T-helper 22 cell (primary cell): ENCODE measurements at places on chromosomes 7 and 10.
A peak's percentile ranks its signal among the peaks of the same experiment; 100 is the strongest.

DNA sequence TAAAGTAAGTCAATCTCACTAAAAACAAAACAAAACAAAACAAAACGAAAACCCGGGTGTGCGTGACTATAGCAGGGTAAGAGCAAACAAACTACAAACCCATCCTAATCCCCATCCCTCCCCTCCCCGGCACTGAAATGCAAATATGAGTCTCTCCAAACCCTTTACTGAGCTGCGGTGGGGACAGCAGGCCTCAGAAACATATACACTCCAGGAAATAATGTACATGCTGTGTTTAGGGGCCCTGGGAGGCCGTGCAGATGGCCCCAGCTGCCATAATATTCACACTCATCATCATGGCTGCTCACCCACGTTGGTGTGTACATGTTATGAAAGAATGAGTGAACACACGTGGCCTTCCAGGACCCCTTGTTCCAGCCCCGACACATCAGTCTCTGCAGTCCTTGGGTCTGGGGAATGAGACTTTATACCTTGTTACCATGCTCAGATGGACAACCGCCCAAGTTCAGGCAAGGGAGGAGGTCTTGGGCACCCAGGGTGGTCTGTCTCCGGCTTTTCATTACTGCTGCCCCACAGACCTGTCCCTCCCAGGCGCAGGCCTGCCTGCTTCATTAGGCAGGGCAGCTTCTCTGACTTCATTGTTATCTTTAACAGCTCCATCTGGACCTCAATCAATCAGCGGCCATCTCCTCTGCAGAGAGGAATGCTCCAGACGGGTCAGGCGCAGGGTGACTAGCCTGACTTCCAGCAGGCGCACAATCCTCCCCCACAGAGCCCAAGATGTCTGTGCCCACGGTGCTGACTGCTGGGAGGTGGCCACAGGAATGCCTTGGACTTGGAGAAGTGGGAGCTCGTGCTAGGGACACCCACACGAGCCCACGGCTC is 20.6 kb downstream of the HSPA12A start:
- no peak for DNase-seq

DNA sequence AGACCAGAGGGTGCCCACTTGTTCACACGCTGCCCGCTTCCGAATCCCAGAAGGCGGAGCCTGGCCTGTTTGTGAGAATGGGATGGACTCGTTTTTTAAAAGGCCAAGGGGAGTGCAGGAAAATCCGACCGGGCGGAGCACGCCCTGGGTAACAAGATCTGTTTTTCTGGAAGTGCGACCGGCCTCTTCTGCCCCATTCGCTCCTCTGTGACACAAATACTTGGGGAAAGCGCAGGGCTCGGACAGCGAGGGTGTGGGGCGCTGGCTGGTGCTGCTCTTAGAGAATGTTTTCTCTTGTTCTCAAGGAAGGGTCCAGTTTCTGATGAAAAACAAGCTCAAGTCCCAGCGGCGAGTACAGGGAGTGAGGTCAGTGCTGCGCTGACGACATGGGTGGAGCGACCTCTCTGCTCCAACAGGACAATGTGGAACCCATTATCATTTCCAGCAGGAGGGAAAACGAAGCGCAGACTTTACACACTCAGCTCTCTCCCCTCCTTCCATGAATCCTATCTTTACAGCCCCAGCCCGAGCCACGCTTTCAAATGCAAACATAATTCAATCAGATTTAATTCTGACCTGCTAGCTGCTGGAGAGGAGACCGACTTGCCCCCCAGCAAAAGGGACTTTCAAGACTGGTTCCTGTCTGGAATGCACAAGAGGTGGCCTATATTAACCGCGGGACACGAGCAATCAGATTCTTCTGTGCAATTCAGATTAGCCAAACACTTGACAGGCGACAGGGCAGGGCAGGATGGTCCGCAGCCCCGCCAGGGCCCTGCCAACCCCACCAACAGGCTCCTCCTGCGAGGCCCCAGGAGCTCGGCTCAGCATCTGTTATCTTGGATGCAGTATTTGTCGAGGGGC is 1.1 kb downstream of the RADIL start:
- DNase-seq: no peak

DNA sequence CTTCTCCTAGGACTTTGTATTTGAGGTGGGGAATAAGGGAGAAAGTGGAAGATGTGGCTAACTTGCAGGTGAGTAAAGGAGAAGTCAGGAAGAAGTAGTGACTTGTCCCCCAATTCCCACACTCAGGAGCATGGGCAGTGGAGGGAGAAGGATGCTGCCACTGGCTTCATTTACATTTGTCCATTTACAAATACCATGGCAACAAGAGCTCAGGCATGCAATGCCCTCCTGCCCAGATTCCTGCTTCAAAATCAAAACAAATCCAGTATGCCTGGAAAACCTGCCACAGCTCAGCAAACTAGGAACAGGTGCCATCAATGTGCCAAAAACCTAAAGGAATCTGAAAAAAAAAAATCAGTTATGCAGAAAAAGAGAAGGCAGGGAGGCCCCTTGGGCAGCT is 139.9 kb downstream of the KCNMA1 start:
- DNase-seq: no peak

GRCh38 chr7:684416-684815 is 42.1 kb upstream of the DNAAF5 start:
- DNase-seq: no peak

DNA sequence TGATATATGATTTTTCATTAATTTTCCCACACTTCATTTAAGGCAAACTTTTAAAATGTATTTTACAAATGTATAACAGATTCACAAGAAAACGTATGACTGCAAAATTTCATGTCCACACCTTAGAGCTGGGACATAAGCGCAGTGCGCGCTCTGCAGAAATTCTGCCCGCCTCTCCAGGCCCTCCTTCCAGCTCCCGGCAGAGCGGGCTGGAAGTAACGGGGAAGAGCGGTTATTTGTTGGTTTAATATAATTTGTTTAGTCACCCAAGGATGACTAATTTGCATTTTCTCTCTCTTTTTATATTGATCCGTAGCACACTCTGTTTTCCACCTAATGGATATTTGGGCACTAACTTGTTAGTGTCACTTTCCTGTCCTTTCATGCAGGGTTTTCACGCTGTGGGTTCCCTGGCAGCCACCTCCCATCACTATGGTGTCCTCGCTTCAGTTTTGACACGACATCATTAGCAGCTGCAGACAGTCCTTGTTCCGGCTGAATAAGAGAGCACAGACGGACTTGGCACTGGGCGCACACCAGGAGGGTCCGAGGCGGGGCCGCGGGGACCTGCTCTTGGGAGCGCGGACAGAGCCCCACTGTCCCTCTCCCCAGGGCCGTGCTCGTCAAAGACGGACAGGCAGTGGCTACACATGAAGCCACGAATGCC is 129.2 kb upstream of the SEC61G start:
- no peak for DNase-seq

GRCh38 chr7:139384611-139385010 is 24.9 kb downstream of the LUC7L2 start:
- no peak for DNase-seq

GRCh38 chr10:89644691-89644966 is 413 bp downstream of the PANK1 start:
- no peak for DNase-seq

- no peak for DNase-seq
Measured at GRCh38 chr7:16399265-16399831, 22.0 kb downstream of the CRPPA start.

DNA sequence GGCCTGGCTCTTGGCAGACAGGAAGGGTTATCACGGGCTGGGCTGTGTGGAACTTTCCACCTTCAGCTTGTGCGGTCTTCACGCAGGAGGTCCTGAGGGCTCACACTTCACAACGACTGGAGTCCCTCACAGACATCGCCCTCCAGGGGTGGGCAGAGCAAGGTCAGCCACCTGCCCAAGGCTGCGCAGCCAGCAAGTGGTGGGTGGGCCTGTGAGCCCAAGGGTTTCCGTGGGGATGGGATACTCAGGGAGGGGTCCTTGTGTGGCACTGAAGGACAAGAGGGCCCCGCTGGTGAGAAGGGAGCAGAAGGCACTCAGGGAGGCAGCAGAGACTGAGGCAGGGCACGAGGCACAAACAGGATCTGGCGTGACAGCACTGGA is 22.0 kb downstream of the PDIA4 start:
- no peak for DNase-seq

DNA sequence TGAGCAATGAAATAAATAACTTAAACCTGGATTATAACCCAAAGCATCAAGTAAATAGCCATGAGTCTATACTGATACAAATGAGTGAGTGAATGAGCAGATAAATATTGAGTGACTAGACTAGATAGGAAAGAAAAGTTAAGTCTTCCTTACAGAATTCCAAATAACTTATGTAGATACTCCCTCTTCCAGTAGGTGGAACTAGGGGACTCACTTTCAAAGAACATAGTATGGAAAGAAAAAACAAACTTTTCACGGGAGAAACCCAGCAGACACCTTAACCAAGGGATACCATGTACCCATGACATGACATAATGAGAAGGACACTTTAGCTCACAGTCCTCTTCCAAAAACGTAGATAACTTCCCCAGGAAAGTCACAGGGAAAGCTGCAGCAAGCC is 32.2 kb downstream of the CSGALNACT2 start:
- no peak for DNase-seq

- no peak for DNase-seq
Measured at GRCh38 chr7:26603631-26604030, 260.8 kb downstream of the SKAP2 start.

DNA sequence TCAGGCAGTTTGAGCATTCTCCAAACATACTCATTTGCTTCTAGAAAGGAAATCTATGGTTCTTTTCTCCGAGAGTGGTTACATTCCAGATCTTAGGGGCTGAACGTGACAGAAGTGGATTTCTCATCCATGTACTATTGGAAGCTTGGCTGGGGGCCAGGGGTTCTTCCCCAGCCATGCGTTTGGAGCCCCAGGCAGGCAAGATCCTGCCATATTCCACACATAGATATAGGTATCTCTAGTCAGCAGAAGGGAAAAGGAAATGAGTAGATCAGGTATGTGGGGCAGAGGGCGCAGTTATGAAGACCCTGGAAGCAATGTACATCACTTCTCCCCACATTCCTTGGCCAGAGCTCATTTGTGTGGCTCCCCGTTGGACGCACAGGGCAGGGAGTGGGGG is 299.8 kb downstream of the CCDC3 start:
- DNase-seq: no peak

DNA sequence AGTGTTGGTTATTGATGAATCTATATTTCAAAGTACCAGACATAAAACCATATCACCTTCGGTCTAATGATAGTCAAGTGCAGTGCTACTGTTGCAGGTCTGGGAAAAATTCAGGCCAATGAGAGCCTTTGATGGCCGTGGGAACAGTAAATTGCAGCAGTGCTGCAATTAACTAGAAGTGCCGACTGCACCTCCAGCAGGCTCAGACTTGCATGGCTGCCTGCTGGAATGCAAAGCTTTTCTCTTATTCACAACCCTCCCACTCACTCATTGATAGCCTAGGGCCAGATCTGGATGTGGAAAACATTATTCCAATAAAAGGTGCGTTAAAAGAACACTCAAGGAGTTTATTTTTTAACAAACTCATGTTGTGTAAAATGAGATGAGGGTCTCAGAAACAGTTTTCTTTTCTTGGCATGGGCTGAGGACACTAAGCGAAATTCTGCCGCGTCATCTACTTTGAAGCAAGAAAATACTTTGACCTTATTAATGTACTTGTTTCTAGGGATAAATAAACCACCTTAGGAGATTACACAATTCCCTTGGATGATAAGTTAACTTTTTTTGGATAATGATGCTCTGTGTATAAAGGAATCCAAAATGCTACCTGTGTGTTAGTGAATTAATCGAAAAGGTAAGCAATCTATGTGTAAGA is 17.1 kb downstream of the PLXDC2 start:
- DNase-seq: no peak

DNA sequence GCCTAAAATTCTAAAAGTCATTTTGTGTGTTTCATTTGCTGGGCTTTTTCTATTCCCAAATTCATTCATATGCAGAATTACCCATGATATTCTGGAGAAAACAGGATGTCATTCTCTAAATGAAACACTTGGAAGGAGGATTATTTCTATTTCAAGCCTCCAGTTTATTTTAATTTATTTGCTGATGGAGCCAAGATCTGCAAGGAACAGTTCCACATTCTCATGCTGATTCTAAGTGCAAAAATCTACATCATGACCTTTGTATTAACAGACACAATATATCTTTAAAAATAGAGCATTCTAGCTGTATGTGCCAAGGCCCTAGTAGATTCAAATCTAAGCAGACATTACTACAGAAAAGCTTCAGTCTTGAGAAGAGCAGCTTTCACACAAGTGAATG is 51.3 kb upstream of the KCND2 start:
- DNase-seq: no peak

- no peak for DNase-seq
Measured at GRCh38 chr7:70426249-70426880, 705.6 kb upstream of the GALNT17 start.

- DNase-seq: no peak
Measured at GRCh38 chr10:95767884-95768556, 12.1 kb downstream of the ENTPD1 start.

DNA sequence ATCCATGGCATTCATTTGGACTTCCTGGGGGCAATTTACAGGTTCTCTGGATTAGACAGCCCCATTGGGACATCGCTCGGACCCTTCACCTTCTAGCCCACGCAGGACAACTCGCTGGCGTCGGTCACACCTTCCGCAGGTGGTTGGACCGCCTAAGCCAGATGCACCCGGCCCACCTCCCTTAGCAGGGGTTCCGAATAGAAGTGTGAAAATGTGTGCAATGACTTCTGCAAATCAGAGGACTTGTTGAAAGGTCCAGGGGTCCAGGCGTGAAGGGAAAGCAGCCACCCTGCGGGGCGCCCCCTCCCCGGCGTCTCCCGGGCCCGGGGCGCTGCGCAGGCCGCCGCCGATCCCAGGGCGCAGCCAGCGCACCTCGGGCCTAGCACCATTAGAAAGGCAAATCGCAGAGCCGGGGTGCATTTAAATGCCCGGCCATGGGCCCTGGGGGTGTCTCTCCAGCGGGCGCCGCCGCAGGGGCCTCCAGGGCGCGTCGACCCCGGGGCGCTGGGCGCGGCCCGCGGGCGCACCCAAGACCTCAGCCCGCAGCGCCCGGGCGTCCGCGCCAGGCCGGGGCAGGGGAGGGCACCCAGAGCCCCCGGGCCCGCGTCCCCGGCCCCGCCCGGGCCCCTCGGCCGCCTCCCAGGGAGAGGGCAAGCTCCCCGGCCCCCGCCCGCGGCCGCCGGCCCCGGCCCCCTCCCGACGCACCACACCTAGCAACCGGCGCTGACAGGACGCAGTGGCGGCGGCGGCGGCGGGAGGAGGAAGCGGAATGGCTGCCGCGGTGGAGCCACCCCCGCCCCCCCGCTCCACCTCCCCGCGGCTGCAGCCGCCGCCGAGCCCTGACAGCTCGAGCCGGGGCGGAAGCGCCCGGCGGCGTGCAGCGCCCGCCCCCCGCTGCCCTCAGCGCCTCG is 1.2 kb downstream of the JAZF1 start:
- DNase-seq: peak; percentile 68

- DNase-seq: no peak
Measured at GRCh38 chr7:151590850-151591771, 71.4 kb upstream of the RHEB start.

GRCh38 chr10:63007112-63007511 is 126.0 kb upstream of the NRBF2 start:
- DNase-seq: no peak

DNA sequence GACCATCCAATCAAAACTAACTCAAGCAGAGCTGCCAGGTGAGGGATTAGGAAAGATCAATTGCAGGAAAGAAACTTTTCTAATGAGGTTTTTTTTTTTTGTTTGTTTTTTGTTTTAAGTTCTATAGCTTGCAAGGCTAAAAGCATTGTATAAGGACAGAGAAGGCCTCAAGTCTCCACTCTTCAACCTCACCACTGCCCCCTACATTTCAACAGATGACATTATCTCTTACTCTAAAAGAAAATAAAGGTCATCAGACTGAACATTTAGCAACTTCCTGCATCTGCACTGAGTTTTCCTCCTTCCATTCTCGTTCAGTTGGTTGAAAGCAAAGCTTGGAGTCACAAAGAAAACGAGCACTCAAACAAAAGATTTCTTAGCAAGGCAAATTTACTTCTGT is 45.2 kb upstream of the EXOC4 start:
- DNase-seq: no peak
